H9 (cell line): ENCODE measurements at places on chromosomes 7 and 10.
A peak's percentile ranks its signal among the peaks of the same experiment; 100 is the strongest.

GRCh38 chr10:91592266-91592975 is 40.5 kb downstream of the PPP1R3C start:
- no peak for DNase-seq

DNA sequence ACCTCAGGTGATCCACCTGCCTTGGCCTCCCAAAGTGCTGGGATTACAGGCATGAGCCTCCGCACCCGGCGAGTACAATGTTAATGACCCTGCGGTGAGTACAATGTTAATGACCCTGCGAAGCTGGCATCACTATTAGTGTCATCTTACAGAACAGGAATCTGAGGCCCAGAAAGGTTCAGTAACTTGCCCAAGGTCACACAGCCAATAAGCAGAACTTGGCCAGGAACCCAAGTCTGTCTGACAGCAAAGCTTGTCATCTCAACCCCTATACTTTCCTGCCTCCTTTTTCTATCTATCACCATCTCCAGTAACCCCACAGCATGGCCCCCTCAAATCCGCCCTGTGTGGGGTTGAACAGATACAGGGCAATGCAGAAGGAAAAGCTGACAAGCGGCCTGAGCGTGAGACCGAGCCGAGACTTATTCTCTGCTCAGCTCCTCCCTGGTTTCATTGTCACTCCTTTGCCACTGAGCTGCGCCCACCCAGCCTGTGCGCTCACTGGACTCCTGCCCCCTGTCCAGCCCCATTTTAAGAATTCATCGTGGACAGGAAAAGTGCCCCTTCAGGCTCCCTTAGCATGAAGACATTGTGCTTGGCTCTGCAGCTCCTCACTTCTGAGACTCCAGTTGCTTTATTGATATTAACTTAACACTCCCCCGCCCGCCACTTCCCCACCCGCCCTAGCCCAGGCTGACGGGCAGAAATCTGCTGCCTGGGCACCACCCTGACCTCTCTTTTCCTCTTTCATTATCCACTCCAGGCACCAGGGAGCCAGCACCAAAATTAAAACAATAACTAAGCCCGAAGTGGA is 58.1 kb upstream of the LBX1 start:
- peak; percentile 23 for DNase-seq

GRCh38 chr7:155825336-155825735 is 13.1 kb upstream of the SHH start:
- no peak for DNase-seq

DNA sequence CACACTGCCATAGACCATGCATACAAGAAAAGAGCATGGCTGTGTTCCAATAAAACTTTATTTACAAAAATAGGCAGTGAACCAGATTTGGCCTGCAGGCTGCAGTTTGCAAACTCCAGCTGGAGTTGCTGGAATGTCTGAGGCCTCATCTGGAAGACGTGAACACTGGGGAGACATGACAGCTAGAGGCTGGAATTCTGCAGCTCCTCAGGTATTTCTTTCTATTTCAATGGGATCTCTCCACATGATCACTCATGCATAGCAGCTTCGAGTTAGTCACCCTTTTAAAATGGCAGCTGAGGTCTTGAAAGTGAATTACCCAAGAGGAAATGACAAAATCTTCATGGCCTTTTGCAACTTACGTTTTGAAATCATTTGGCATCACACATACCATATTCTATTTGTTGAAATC is 52.6 kb upstream of the BET1 start:
- no peak for DNase-seq

GRCh38 chr7:100764841-100765240 is 31.4 kb downstream of the ZAN start:
- DNase-seq: no peak

DNA sequence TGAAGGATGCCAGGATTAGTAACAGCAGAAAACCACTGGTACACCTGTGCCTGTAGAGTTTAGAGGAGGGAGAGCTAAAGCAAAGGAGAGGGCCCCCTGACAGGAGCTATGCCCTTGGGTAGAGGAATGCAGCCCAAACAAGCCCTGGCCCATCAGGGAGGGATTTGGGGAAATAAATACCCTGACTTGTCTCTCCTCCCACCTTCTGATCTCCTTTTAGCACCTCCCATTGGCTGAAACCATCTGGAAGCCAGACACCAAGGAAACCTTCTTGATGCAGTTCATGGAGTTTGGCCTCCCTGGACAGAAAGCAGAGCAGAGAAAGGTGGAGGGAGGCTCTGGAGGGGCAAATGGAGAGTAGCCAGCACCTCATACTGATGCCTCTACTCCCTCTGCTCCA is 45.3 kb downstream of the ADRA2A start:
- DNase-seq: peak; percentile 12

DNA sequence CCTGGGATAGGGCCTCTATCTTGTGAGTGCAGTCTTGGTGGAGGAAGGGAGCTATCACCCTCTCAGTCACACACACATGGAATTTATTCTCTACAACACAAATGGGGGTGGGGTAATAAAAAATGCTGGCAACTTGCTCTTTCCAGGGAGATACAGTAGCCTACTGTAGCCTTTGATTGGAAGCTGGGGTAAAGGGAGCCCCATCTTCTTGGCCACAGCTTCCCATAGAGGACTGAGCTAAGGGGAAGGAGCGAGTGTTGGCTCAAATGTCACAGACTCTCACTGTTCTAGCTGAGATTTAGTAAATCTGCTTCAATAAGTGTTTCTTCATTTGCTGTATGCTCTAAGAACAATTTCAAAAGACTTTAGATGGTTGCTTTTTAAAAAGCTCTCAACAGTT is 222.2 kb upstream of the CXCL12 start:
- no peak for DNase-seq

DNA sequence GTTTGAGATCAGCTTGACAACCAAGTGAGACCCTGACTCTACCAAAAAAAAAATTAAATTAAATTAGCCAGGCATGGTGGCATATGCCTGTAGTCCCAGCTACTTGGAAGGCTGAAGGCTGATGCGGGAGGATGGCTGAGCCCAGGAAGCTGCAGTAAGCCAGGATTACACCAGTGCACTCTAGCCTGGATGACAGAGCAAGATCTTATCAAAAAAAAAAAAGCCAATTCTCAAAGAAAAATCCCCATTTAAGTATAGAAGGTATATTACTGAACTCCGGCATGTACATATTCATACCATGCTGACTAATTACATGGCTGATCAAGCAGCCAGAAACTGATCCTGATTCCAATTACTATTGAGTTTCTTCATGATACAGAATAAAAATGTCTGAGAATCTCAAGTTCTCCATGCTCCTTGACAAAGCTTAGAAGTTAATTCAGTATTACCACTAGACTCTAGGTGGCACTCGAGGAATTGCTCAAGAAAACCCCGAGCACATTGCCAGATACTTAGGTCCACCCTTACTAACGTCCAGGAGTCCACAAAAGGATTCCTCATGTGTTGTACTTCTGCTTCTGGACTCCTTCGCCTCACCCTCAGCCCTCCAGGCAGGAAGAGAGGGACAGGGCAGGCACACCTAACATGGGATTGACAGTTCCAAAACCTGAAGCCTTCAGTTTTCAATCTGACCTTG is 148.9 kb downstream of the PARD3 start:
- DNase-seq: no peak

DNA sequence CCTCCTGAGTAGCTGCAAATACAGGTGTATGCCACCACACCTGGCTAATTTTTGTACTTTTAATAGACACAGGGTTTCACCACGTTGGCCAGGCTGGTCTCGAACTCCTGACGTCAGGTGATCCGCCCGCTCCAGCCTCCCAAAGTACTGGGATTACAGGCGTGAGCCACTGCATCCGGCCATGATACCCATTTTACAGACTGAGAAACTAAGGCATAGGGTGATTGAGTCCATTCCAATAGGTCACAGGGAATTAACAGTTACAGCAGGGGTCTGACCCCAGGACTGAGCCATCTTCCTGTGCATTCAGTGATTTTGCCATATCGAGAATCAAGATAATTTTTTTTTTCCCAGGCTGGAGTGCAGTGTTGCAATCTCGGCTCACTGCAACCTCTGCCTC is 12.3 kb upstream of the CTBP2 start:
- no peak for DNase-seq

GRCh38 chr7:89989454-89989853 is 164.8 kb upstream of the STEAP1 start:
- DNase-seq: no peak

GRCh38 chr10:98309366-98310355 is 41.7 kb upstream of the LOXL4 start:
- DNase-seq: peak; percentile 88

GRCh38 chr10:95755511-95756004 is 405 bp upstream of the ENTPD1 start:
- peak; percentile 80 for DNase-seq

GRCh38 chr10:132942101-132943057 is at the start of gene CFAP46:
CFAP46 (minus strand) TSS chr10:132942570; CDS start chr10:132942484, 86 bp downstream.
- peak; percentile 78 for DNase-seq

- peak; percentile 69 for DNase-seq
Observed at GRCh38 chr10:60732807-60733516, 45.3 kb upstream of the CDK1 start.

DNA sequence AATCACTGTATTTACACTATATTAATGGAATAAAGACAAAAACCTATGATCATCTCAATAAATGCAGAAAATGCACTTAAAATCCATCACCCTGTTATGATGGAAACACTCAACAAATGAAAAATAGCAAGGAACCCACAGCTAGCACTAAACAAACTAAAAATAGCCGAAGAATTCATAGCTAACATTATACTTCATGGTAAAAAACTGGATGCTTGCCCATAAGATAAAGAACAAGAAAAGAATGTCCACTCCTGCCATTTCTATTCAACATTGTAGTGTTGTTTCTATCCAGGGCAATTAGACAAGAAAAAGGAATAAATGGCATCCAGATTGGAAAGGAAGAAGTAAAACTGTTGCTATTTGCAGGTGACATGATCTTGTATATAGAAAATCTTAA is 142.1 kb downstream of the STK31 start:
- no peak for DNase-seq

- DNase-seq: no peak
Observed at GRCh38 chr10:33279811-33280602, 54.5 kb downstream of the NRP1 start.
